ENCODE measurements at places on chromosomes 12 and 14.

- no peak for DNase-seq
Observed at GRCh38 chr12:41743835-41744234, 400.8 kb downstream of the GXYLT1 start.

GRCh38 chr12:109827566-109828550 lies 5.3 kb downstream of the TRPV4 start:
- DNase-seq = no peak

GRCh38 chr12:104352106-104352713 lies 48.7 kb downstream of the EID3 start:
- DNase-seq = no peak

GRCh38 chr14:42918615-42919014 lies 1311.9 kb downstream of the LRFN5 start:
- DNase-seq = no peak

GRCh38 chr12:32087306-32087705 lies 19.3 kb upstream of the BICD1 start:
- DNase-seq = no peak

Measured in stimulated activated CD4-positive, alpha-beta T cell treated with anti-CD3 and anti-CD28 coated beads, Interleukin-4, amount 100 ng/mL, for 4 hours (primary cell).